ENCODE measurements at places on chromosomes 7 and 10. TPM values are rescaled to one million over a fixed set of nuclear protein-coding genes. Genes with fewer than 3 reads are reported as not detected.

PTF1A gene
- not detected for total RNA-seq

CCDC3 gene
- total RNA-seq, result 13.8 TPM

THNSL1 gene
- total RNA-seq, result 2.9 TPM

PON1 gene
- total RNA-seq, result 1.1 TPM

- DNase-seq, result no peak
Observed at GRCh38 chr10:78750418-78750817, 318.3 kb upstream of the ZMIZ1 start.

- DNase-seq, result no peak
Observed at GRCh38 chr7:79922894-79923293, 211.7 kb upstream of the GNAI1 start.

GRCh38 chr7:50699143-50699542 is 83.6 kb downstream of the GRB10 start:
- no peak for DNase-seq

- no peak for DNase-seq
Observed at GRCh38 chr10:72252972-72253371, 20.8 kb upstream of the DDIT4 start.

GRCh38 chr7:132394283-132395198 is 181.7 kb downstream of the PLXNA4 start:
- DNase-seq, result no peak

DNA sequence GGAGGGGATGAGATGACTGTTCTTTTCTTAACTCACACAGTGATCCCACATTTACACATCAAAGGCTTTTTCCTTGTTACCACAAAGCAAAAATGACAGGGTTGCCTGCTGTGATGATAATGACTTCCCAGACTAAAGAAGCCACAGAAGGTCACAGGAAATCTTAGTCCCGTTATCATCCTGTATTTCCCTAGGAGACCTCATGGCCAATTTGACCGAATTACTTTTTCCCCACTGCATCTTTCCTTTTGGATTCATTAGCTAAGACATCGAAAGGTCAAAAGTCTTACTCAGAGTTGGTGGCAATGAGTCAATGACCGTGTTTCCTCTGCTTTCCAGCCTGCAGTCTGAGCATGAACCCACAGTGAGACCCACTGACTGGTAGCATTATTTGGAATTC is 130.1 kb upstream of the INHBA start:
- no peak for DNase-seq

GRCh38 chr7:27170426-27171324 is 3.4 kb downstream of the HOXA10 start:
- DNase-seq, result no peak

DNA sequence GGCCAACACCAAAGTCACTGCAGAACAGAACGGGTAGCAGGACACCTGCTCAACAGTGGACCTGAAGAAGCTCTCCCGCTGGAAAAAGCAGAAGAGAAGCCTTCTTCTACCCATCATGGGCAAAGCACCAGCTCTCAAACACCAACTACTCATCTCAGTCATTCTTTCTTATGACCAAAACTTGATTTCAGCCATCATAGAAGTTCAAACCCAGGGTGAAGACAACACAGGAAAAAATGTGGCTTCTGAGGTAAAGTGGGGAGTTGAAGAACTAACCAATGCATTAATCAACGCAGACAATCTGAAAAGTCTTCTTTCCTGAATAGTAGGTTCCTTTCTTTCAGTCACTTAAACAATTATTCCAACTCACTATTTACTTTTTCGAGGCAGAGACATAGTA is 83.3 kb downstream of the ELMO1 start:
- no peak for DNase-seq

Measured in glutamatergic neuron (in vitro differentiated cells).